ENCODE measurements at places on chromosomes 16 and 17.

DNA sequence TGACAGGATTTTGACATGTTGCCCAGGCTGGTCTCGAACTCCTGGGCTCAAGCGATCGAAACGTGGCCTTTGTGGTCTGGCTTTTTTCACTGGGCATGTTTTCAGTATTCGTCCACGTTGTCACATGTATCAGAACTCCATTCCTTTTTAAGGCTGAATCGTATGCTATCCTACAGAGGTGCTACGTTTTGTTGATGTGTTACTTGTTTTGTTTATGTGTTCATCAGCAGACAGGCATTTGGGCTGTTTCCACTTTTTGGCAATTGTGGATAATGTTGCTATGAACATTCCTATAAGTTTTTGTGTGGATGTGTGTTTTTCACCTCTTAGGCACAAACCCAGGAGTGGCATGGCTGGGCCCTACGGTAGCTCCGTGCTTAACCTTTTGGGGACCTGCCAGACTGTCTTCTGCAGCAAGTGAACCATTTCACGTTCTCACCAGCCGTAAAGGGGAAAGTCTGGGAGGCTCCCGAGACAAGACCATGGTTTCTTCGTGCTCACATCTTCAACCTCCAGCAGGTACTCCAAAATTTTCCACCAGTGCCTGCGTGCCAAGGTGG, 26.9 kb downstream of the ADCY9 start:
- DNase-seq = no peak

GRCh38 chr17:3689262-3690093, 6.5 kb downstream of the P2RX5 start:
- DNase-seq = no peak

DNA sequence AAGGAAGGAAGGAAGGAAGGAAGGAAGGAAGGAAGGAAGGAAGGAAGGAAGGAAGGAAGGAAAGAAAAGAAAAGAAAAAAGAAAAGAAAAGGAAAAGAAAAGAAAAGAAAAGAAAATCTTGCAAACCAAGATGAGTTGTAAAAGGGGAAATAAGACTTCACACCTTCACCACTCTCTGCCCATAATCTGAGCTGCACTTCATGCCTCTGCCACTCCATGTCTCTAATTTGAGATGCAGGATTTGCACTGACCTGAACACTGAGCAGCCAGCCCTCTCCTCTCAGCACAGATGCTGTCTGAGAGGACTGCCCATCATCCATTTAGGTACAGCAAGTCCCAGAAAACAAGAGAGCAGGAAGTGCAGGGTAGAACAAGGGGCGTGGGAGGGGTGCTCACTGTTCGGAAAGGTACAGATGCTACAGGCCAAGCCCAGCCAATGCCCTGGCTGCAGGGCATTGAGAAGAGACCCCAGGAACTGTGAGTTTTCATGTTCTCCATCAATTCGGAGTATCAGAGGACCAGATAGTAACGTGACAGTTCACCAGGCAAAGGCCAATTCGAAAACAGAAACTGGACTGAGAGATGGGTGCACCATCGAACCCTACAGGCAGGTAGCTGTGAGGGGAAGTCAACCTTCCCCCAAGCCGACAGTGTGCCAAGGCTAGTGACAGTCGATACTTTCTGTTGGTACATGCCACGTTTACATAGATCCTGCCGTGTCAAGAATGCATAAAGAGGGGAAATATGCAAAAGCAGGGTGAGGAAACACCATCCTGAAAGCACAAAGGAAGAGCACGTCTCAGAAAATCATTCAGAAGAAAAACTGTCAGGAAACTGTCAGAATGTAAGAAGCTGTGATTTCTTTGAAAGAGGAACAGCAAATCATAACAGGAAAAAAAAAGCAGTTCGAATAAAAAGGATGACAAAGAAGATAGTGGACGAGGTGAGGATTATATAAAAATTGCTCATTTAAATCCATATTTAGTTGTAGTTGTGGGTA, 142.0 kb upstream of the RCVRN start:
- no peak for DNase-seq

- DNase-seq = no peak
Observed at GRCh38 chr17:72946696-72947095, 145.8 kb downstream of the SLC39A11 start.

DNA sequence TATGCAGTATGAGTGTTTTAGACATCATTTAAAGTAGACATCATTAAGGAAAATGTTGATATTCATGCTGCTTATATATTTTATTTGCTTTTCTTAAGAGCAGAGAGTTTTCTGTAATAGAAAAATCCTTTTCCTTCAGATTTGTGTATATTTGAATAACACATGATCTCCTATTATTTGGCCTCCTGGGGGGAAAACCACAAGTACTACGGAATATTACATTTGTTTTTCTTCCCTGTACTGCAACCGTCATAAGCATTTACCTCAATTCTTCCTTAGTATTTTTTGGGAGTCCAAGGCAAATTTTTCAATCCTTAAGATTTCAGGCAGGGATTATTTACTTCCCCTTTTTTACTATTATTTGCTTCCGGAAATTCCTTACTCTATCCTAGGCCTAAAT, 6.0 kb downstream of the RSPRY1 start:
- DNase-seq = no peak

- DNase-seq = no peak
Observed at GRCh38 chr17:46948544-46948943, 25.6 kb downstream of the GOSR2 start.

- no peak for DNase-seq
Observed at GRCh38 chr16:13439766-13440165, 480.2 kb upstream of the ERCC4 start.

GRCh38 chr17:40622509-40622928, 25.1 kb downstream of the SMARCE1 start:
- DNase-seq = no peak

GRCh38 chr17:9598661-9599060, 22.2 kb downstream of the CFAP52 start:
- no peak for DNase-seq

- DNase-seq = no peak
Observed at GRCh38 chr17:15431196-15431595, 36.2 kb downstream of the CDRT4 start.

DNA sequence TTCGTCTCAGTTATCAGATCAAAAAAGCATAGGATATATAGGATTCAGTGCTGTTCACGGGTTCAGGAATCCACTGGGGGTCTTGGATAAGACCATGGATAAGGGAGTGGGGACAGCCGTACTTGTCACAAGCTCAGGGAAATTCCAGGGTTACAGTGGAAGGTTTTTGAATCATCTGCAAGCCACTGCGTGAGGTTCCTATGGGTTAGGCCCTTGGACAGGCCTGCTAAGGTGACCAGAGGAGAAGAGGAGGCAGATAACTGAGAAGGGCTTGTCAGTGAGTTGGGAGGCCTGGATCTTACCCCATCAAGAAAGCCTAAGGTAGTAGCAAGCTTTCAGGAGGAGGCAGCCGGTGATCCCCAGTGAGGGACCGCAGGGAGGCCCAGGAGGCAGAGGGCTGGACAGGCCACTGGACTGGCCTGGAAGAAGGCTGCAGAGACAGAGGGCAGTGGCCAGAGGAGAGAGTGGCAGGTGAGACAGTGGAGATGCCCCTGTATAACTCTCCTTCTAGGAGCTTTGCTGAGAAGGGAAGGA, 27.3 kb downstream of the NGFR start:
- no peak for DNase-seq

DNA sequence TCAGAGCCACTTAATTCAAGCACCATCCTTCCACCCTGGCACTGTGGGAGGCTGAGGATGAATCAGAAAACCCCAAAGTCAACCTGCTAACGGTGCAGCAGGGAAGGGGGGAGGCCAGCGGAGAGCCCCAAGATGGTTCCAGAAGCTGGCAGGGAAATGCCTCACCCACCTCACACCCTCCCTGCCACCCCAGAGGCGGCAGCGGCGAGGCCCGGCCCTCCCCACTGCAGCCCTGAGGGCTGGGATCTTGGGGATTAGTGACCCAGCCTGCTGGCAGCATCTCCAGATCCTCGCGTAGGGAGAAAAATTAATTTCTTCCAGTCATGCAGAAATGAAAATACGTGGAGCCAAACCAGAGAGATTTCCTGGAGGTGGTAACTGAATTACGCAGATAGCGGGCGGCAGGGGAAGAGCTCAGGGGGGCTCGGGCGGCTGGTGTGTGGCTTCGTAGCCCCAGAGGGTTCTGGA, 38.2 kb downstream of the CBFA2T3 start:
- no peak for DNase-seq

- DNase-seq = peak; percentile 54
Observed at GRCh38 chr17:59753522-59754467, 46.3 kb downstream of the VMP1 start.

- no peak for DNase-seq
Observed at GRCh38 chr17:74190807-74191406, 12.6 kb upstream of the RPL38 start.

GRCh38 chr17:61467416-61468262, 15.4 kb downstream of the TBX4 start:
- DNase-seq = no peak

DNA sequence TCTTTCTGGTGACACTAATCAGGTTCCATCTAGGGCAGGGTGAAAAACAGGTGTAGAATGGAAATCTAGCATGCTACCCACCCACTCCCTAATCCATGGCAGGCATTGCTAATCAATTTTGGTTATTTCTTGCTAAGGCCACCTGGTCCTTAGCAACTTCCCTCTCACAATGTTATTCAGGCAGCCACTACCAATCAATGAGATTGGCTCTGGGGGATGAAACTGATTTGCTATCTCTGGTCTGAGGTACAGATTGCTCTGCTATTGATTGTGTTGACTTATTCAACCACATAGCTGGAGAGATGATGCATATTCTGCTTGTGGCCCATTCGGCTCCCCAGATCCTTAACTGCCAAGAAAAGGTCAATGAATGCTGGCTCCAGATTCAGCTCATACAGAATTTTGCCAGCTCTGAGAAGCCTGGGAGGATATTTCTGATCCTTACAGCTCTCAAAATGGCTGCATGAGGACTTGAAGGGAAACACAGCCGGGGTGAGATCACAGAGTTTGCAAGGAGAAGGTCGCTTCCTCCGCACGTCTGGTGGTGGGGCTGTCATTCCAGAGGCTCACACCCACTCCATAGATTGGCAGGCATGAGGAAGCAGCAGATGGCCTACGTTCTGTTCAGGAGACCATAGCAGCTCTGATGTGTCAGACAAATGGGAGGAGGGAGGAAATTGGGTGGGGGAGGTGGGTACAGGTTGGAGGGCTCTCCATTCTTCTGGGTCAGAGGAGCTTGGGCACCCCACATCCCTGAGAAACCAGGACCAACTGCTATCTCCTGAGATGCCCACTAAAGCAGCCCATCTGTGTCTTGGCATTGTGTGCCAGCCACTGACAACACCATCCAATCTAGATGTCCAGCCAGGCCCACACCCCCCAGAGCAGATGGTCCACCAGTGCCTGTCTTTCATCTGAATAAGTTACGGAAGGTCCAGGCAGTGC, 22.3 kb downstream of the SEZ6 start:
- no peak for DNase-seq

GRCh38 chr16:24822542-24822941, 23.2 kb upstream of the SLC5A11 start:
- DNase-seq = no peak

GRCh38 chr16:52256310-52257078, 290.4 kb downstream of the TOX3 start:
- DNase-seq = no peak

GRCh38 chr16:72189865-72190371, 18.0 kb upstream of the PMFBP1 start:
- DNase-seq = no peak

- DNase-seq = no peak
Observed at GRCh38 chr16:12862941-12863340, 38.5 kb upstream of the SHISA9 start.

DNA sequence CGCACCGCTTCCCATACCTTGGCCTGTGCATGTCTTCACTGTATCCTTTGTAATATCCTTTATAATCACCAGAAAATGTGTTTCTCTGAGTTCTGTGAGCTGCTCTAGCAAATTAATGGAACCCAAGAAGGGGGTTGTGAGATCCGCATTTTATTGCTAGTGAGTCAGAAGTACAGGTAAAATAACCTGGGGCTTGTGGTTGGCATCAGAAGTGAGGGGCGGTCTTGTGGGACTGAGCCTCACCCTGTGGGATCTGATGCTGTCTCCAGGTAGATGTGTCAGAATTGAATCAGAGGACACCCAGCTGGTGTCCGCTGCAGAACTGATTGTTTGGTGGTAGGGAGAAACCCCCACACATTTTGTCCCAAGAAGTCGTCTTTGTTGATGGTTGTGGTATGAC, 382.4 kb downstream of the SNX29 start:
- no peak for DNase-seq

- DNase-seq = no peak
Observed at GRCh38 chr17:76370261-76370993, 14.0 kb upstream of the SPHK1 start.

- DNase-seq = no peak
Observed at GRCh38 chr17:59121901-59122480, 15.3 kb upstream of the TRIM37 start.

DNA sequence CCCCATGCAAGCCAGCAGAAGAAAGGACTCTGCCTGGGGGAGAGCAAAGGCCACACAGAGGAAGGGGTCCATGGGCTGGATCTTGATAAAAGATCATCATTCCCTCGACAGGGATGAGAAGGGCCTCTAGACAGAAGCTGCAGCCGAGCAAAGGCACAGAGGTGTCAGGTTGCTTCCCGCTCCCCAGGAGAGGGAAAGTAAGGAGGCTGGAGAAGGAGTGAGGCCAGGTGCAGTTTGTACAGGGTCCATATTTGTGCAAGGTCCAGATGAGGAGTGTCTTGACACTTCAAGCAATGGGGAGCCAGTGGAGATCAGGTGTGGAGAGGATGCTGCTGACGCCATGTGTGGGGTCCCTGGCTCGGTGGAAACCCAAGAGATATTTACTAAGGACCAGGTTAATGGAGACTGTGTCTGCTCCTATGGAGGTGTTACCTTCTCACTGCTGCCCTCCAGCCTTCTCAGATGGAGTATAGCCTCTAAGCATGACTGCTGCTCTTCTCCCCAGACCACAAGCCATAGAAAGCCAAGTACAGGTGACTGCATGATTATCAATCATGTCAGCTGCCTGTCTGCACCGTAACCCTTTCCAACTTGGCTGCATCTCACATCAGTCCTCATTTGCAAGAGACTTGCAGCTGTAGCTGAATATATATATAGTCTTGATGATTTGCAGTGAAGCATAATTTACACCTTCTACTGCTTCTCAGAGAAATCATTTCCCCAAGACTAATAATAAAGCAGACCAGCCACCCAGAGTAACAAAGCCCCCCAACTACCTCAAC, 21.1 kb downstream of the GAS7 start:
- DNase-seq = no peak

GRCh38 chr17:34499576-34499975, 79.8 kb upstream of the TMEM132E start:
- DNase-seq = no peak

Data from NCI-H1436 treated with DMSO at 0.1 percent for 48 hours (cell line).